ENCODE measurements at places on chromosomes 12 and 14. TPM values are rescaled to one million over a fixed set of nuclear protein-coding genes. Genes with fewer than 3 reads are reported as not detected.

DNA sequence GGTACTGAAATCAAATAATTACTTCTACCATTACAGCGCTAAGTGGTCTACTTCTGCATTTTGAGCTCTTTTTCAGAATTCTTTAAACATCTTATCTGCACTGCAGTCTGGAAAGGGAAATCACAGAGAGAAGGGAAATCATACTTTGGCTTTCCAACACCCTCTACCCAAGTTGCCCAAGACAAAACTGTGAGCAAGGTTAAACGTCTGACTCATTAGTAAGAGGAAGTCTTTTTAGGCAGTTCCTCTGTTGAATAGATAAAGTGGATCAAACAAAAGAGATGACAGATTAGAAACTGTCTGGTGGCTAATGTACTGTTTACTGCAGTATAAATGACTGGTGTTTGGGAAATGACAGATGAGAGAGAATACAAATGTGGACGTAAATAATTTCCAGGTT lies 858.1 kb downstream of the NRXN3 start:
- no peak for DNase-seq

DNA sequence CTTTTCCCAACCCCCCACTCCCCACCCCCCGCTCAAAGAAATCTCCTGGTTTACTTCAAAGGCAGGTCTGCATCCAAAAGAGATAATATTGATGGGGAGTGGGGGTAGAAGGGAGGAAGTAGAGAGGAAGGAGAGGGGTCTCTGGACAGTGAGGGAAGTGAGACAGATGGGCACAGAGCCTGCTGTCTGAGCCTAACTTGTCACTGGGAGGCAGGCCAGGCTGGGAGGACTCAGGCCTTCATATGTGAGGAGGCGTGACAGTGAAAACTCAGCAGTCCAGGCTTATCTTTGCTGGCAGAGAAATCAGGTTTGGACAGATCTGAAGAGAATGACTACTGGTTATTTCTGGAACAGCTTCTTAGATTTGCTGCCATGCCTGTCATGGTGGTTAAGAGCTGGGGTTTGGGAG lies 192.3 kb downstream of the NUAK1 start:
- no peak for DNase-seq

DNA sequence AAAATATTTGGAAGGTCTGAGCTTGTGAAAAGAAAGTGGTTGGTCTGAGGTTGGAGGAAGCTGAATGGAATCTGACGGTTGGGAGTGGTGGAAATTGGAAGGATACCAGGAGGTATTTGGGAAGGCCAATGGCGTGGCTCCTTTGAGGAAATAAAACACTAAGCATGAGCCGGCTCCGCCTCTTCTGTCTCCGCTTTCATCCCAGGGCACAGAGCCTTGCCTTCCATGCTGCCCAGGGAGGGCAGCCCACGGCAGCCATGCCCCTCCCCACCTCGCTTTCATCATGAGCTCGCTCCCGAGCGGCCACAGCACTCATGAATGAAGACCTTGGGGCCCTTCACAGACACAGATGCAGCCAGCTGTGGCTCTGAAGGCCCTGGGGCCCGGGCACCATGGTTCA lies 36.2 kb downstream of the HSP90AA1 start:
- DNase-seq, result no peak

DNA sequence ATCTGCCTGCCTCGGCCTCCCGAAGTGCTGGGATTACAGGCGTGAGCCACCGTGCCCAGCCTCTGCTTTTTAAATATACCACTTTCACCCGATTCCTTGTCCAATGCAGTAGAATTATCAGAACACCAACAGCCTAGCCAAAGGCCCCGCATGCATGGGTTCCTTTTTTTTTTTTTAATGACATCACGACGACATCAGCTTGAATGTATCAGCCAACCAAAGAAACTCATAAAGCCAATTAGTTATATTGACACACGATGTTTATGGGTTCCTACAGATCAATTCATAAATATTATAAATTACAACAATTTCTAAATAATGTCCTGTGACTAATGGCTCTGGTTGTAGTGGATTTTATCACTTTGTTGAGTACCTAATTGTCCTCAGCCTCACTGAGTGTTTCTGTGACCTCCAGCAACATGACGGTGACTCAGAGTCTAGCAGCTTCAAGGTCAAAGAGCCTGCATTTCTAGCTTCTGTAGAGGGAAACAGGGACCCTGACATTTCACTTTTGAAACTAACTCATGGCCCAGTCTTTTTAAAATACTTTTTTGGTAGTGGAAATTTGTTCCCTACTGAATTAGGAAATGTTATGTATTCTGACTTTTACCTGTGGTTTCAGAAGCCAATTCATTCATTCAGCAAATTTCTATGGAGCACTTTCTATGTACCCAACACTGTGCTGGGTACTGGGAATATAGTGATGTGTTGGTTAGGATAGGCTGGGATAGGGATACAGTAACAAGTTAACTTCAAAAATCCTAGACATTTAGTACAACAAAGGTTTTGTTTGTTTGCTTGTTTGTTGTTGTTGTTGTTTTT lies 144.1 kb downstream of the SUDS3 start:
- DNase-seq, result no peak

DNA sequence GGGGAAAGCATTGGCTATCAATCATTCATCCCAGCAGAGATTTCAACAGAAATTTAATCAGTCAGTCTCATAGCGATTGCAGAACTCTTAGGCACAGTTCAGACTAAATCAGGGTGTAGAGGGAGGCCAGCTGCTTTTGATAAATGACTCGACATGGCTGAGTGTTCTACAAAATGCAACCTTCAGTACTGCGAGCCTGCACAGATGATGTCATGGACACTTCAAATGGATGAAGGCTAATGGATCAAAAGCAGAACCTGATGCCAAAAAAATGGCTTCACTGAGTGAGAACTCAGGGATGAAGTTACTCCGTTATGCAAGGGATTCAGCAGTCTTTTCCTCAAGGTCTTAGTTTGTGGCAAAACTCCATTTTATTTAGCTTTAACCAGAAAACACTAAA lies 167.3 kb downstream of the DACT1 start:
- no peak for DNase-seq

DNA sequence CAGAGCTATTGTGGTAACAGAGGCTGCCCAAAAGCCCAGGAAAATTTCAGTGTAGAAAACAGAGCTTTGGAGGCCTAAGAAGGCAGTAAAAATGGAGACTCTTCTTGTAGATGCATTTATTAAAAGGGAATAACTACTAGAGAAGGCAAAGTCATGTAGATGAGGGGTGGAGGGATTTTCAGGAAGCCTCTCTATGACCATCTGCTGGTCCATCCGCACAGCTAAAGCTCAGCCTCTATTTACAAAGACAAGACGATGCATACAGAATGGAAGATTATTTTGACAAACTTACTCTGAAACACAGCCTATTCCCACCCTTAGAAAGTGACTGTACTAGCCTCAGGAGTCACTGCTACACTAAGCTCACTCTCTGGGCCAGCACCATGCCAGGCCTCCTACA lies 71.4 kb downstream of the GLRX5 start:
- DNase-seq, result no peak

DNA sequence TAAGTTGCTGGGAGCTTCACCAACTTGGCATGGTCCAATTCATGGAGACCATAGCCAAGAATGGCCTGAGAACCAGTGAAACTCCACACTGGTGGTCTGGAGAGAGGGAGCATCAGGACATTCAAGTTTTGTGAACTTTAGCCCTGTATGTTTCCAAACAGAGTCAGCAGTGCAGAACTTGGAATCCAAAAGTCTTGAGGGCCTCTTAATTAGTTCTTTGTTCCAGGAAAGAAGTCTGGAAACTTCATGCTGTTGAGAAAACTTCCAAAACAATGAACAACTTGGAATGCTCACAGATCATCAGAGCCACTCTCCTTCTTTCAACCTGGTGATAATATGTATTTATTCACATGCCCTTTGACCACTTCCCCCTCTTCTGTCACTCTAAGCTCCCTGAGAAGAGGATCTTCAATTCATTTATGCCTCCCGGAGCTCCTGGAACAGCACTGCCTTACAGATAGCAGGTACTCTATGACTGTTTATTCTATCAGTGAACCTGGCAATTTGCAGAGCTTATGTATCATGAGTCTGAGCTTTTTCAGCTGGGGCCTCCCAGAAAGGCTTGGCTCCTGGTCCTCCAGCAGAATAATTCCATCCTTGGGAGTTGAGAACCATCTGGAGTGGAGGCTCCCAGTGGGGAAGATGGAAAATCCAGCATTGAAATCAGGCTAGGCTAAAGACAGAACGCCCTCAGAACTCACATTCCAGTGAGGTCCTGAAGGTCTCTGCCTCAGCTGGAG lies 191.4 kb downstream of the KTN1 start:
- DNase-seq, result no peak

GRCh38 chr12:131808744-131809371 lies 19.3 kb upstream of the MMP17 start:
- no peak for DNase-seq

DNA sequence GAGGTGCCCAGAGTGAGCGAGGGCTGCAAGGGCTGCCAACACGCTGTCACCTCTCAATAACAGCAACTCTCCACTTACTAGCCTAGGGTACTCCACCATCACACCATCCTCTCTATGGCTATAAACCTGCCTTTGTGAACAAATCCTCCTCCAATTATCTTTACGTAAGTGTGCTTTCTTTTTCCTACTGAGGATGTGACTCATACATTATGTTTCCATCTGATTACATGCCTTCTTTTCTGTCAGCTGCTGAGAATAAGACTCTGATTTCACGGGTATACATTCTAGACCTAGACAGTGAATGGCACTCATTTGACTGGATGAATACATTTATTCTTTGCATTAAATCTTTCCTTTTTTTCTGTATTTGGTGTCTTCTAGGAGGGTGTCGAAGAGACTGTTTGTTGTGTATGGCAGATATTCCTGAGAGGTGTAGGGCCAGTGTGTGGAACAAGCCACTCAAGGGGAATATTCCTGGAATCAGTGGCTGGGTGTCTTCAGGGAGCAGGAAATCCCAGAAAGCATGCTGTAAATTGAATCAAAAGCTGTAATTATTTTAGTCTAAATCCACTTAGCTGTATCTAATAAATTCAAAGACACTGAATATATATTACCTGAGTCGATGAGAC lies 327.3 kb upstream of the TMTC1 start:
- DNase-seq, result no peak

DNA sequence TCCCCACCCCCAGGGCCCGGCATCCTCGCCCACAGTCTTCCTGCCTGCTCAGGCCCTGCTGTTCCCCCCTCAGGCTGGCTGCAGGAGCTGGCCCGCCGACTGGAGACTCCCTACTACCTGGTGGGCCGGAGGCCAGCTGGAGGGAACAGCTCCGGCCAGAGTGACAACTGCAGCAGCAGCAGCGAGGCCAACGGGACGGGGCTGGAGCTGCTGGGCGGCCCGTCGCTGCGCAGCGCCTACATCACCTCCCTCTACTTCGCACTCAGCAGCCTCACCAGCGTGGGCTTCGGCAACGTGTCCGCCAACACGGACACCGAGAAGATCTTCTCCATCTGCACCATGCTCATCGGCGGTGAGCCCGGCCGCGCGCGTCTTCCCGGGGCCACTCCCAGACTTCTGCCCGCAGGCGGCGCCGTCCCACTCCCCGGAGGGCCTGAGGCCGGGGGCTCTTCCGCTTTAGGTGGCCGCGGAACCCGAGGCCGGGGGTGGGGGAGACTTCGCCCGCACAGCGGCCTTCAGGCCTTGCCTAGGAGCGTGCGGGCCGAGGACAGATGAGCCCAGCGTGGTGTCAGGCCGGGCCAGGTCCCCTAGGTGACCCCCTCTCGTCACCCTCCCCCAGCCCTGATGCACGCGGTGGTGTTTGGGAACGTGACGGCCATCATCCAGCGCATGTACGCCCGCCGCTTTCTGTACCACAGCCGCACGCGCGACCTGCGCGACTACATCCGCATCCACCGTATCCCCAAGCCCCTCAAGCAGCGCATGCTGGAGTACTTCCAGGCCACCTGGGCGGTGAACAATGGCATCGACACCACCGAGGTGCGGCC lies 10.2 kb downstream of the KCNH3 start:
- no peak for DNase-seq

Gene CCDC38
- total RNA-seq, result not detected

Measured in omental fat pad (tissue), 4 donors.